ENCODE measurements at places on chromosomes 13 and 19. TPM values are rescaled to one million over a fixed set of nuclear protein-coding genes. Genes with fewer than 3 reads are reported as not detected.

DNA sequence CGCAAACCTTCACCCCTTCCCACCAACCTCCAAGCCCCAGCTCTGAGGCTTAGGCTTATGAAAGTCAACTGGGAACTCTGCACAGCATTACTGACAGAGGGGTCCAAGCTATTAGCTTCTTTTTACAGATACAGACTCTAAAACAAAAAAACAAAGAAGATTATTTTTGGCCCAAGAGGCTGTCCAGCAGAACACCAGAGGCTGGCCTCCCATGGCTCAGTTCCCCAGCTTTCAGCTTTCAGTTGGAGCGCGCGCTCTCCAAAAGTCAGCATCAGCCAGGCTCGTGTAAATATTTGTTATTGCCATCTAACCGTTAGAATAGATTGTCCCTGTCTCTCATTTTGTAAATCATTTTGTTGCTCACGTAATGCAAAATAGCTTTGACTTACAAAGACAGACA is 58.4 kb downstream of the ZIC5 start:
- no peak for DNase-seq

GRCh38 chr13:45564133-45564776 is 51.3 kb downstream of the ERICH6B start:
- peak; percentile 58 for DNase-seq

GRCh38 chr19:10478903-10479384 is 24.2 kb downstream of the KEAP1 start:
- peak; percentile 17 for DNase-seq

STX10 gene
- total RNA-seq = 37.9 TPM

DNA sequence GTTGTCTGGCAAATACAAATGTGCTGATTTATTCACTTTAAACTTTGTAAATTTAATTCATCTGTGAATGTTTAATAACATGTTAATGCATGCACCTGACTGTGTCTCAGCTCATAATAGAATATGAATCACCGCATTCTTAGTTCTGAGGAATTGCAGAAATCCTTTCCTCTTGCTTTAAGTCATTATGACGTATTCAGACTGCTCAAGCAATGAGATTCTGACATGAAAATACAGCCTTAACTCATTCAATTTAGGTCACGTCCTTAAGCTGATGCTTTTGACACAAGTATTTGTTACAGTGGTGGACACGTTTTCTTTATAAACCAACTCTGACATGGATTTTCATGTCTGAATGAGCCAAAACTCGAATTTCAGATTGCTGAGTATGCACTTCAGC is 541.0 kb upstream of the KLF12 start:
- peak; percentile 38 for DNase-seq

GRCh38 chr13:35957241-35957731 is 173.9 kb downstream of the DCLK1 start:
- DNase-seq = no peak

GRCh38 chr13:23140492-23140891 is 40.3 kb upstream of the SGCG start:
- no peak for DNase-seq

DNA sequence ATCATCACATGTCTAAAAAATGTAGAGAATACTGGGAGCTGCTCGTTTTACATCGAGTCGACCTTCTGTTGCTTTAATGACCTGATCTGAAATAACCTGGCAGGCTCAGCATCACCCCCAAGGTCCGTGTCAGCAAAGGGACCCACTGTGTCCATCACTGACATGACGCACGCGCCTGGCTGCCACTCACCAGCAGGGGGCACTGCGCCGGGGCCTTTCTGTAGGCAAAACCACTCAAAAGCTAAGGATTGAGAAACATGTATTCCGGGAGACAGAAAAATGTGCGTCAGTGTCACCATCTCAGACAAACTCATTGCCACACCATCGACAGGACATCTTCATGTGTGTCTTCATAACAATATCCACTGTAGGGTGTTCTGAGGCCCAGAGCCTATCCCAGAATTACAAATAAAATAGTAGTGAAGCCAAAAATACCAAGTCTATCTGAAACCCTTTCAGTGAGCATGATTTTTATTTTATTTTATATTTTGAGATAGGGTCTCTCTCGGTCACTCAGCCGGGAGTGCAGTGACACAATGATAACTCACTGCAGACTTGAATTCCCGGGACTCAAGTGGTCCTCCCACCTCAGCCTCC is 130.3 kb upstream of the LSM14A start:
- peak; percentile 68 for DNase-seq

DNA sequence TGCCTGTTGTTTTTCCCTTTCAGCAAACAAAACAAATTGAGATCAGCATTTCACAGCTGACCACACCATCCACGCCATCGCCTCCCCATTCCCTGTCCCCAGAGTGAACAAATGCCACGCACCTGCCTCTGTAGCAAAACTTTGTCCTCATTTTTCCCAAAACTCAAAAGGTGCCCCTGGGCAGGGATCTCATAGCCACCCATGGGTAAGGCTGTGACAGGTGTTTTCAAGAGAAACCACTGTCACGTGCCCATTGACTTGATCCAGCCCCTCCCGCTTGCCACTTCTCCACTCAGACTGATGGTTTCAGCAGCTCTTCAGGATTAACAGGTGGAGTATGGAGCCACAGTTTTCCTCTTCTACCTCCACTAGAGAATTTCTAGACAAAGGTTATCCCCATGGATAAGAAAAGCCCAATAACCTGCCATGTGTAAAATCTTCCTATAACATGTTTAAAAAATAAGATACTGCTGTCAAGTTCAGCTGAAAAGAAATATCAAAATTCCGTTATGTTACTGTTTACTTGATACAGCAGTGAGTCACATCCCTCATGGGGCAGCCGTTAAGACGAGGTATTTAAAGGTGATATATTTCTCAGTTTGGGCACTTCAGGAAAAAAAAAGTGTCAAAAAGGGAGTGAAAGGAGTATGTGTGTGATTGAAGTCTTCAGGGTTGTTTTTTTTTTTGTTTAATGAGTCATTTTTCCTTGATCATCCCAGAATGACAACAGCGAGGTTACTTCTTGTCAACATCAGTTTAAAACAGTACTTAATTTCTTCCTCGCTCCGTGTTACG is 63.5 kb upstream of the GPR183 start:
- DNase-seq = no peak

ZIC5 gene
- not detected for total RNA-seq

DNA sequence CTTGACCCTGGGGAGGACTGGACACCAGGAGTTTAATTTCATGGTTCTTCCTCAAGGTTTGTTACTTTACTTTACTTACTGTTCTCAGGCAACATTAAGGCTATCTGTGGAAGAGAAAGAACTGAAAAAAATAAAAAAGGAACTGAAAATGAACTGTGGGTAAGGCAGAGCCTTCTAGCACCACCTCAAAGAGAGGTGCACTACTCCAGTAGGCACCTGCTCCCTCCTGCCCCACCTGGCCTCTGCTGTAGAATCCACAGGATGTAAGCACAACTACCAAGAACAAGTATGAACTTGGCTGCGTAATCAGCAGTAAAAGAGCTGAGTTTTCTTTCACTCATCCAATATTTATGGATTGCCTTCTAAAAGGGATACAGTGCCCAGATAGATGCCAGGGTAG is 12.2 kb downstream of the ZNF112 start:
- no peak for DNase-seq

DNA sequence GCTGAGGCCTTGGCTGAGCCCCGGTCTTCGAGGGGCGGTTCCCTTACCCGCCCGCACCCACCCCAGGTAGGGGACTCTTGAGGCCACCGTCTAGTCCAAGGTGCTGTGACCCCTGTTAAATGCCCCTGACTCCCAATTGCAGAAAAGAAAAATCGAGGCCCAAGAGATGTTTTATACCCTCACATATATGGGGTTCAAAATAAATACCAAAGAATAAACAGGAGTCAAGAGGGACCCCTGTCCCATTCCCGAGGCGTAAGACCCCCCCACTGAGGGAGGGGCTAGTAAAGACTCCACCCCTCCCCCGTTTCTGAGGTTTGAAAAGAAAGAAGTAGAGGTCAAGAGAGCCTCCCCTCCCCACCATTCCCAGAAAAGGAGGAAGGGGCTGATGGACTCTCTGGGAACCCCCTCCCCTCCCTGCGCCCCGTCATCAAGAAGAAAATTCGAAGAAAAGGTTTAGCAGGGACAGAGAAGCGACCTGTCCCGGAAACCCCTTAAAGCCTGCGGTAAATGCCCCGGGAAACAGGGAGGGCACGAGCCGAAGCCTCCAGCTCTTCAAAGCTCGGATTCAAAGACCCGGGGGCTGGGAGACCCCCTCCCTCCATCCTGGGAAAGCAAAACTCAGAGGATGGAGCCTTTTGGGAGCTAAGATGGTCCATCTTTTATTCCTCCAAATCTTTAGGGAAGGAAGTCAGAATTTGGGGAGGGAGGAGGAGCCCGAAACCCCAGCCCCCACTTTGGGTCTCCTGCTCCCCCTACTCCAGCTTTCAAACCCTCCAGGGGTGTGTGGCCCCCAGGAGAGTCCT is 755 bp upstream of the RAB3A start:
- no peak for DNase-seq

DNA sequence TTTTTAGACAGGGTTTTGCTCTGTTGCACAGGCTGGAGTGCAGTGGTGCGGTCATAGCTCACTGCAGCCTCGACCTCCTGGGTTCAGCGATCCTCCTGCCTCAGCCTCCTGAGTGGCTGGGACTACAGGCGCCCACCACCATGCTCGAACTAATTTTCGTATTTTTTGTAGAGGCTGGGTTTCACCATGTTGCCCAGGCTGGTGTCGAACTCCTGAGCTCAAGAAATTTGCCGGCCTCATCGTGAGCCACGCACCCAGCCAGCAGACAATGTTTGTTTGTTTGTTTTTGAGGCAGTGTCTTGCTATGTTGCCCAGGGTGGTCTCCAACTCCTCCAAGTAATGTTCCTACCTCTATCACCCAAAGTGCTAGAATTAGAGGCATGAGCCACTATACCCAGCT is 879 bp upstream of the COX7A1 start:
- DNase-seq = no peak

- DNase-seq = peak; percentile 83
Observed at GRCh38 chr13:36818804-36819738, at the start of gene RFXAP. Gene RFXAP, plus strand, starts transcription at chr13:36819222. Its CDS starts 136 bp downstream, at chr13:36819358.

DNA sequence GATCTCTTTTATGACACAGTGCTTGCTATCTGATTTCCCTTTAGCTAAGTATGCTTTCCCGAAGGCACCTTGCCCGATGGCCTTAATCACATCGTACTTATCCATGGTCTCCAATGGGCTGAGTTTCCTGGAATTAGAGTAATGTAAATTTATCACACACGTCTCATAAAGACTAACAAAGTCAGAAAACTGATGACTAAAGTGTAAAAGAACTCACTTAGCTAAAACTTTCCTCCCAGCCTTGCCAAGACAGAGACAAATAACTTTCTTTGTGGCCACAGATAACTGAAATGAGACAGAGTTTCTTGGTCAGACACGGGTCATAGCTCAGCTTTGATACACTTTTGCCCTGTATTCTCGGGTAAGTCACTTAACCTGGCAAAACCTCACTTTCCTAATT is 1.5 kb downstream of the NEK5 start:
- no peak for DNase-seq

GRCh38 chr13:24252136-24252535 is 57.2 kb upstream of the C1QTNF9 start:
- no peak for DNase-seq

GRCh38 chr19:2139385-2140137 is 11.8 kb downstream of the AP3D1 start:
- no peak for DNase-seq

B3GNT3 gene
- total RNA-seq = 0.40 TPM

- DNase-seq = no peak
Observed at GRCh38 chr13:30872685-30873461, 33.2 kb upstream of the MEDAG start.

CALR3 gene
- total RNA-seq = not detected

DNA sequence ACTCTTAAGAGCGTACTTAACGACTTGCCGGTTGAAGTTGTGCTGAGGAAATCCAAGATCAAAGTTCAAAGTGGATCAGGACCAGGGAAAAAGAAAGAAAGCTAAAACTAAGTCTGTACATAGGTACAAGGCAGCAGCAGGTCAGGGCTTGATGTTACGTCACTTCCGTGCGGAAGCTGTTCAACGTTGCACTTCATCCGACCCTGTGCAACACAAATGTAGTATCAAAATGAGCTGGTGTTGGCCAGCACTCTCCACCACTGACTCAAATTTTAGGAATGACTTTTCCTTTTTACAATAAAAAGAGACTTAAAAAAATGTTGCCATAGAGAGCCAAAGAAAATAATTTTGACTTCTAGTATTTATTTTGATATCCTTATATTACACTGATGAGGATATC is 1315.4 kb downstream of the EFNB2 start:
- DNase-seq = no peak
